HTR-8/SVneo (cell line): ENCODE measurements at places on chromosomes 7 and 10.

DNA sequence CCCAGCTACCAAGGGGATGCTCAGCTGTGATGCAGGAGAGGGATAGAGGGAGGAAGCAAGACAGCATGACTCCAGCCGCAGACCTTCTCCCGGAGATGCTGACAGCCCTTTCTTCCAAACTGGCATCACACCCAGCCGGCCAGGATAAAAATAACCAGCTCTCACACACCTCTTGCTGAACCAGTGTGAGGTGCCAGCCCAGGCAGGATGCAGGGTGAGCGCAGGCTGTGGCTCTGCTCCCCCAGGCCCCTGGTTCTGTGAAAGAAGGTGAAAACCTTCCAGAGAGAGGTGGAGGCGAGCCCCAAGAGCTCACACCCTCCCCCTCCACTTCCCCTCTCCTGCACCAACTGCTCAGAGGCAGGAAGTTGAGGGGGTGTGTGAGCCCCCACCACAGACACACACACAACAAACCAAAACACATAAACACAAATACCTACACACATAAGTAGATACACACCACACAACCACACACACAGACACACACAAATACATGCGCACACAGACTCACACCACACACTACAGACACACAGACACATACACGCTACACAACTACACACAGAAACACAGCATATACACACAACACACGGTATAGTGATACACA is 4.0 kb downstream of the GPR15LG start:
- DNase-seq, result no peak

DNA sequence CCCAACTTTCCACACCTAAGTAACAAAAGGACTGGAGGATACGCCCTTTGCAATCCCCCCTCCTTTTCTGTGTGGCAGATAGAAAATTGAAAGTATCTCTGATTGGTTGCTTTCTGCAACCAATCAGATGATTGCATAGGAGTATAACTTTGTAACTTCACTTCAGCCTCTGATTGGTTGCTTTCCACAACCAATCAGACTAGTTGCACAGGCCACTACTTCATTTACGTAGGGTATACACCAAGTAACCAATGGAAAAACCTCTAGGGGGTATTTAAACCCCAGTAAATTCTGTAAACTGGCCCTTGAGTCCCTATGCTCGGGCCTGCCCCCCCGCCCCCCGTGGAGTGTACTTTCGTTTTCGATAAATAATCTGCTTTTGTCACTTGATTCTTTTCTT is 1080.4 kb downstream of the CNTNAP2 start:
- no peak for DNase-seq

- no peak for DNase-seq
Measured at GRCh38 chr7:110839866-110840265, 251.1 kb upstream of the LRRN3 start.

DNA sequence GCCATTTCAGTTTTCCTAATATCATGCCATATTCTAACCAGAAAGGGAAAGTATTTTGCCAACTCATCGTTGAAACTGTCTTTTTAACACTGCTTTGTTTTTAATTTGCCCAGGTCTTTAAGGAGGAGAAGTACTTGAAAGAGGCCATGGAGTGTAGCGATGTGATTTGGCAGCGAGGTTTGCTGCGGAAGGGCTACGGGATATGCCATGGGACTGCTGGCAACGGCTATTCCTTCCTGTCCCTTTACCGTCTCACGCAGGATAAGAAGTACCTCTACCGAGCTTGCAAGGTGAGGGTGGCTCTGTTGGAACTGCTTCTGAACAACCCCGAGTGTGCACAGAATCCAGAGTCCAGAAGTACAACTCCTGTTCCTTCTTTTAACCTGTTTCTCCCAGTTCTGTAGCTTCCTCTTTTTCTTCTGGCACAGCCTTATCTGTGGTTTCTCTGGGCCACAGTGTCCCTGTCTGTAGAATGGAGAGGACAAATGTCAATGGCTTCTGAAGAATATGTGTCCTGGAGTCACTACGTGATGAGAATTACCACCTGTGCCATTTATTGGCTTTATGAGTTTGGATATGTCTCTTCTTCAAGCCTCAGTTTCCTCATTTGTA is 60.1 kb downstream of the LANCL2 start:
- DNase-seq, result no peak

DNA sequence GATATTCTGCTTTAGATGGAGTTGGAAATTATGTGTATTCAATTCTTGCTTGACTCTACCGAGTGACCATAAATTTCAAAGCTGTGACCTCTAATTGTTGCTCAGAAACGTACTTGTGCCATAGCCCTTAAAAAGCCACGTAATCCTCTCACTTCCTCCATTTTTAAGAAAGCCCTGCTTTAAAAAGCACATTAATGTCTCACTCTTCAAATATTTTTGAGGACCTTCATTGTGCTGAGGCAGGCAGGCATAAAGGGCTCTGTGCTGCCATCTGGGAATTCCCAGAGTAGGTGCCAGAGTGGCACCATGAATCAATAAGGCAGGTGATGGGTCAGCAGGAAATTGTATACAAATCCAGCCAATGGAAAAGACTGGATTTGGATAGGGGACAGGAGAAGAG is 97.7 kb upstream of the FAM204A start:
- DNase-seq, result no peak

GRCh38 chr7:26381476-26382353 is 90.1 kb downstream of the SNX10 start:
- DNase-seq, result no peak

GRCh38 chr10:78071140-78071856 is 37.6 kb downstream of the RPS24 start:
- no peak for DNase-seq

GRCh38 chr7:95311389-95311788 is 12.9 kb downstream of the PON1 start:
- no peak for DNase-seq

- no peak for DNase-seq
Measured at GRCh38 chr7:130639388-130639787, 29.2 kb downstream of the COPG2 start.

DNA sequence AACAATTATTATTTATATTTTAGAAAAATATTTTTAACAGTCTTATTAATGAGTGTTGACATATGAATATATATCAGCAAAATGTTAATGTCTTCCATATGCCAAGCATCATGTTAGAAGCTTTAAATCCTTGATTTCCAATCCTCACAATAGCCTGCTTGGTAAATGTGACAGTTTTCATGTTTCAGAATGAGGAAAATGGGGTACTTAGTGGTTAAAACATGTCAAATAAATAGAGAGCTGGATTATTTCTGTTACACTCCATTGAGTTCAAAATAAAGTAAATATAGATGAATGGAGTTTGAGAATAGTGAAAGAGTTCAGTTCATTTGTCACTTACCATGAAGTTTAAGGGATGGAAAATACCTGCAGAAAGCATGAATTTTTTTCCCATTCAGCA is 377.4 kb downstream of the MALRD1 start:
- DNase-seq, result no peak

GRCh38 chr7:31939076-31939475 is 131.1 kb downstream of the PDE1C start:
- DNase-seq, result no peak

DNA sequence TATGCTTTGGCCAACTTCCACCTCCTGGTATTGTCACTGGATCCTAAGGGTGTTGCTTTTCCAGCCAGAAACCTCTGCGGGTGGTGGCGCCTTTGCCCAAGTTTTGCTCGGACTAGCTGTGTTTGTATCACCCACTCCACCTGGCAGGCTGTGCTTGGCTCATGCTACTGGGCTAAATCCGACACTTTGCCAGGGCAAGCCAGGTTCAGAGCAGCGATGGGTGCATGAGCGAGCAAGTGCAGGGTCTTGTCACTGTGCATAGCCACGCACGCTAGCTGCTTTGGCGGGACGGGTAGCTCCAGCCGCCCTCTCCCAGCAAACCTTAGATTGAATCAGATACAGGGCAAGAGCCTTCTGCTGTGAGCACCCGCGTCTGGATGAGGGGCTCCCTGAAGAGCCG is 737.5 kb downstream of the PCDH15 start:
- no peak for DNase-seq

DNA sequence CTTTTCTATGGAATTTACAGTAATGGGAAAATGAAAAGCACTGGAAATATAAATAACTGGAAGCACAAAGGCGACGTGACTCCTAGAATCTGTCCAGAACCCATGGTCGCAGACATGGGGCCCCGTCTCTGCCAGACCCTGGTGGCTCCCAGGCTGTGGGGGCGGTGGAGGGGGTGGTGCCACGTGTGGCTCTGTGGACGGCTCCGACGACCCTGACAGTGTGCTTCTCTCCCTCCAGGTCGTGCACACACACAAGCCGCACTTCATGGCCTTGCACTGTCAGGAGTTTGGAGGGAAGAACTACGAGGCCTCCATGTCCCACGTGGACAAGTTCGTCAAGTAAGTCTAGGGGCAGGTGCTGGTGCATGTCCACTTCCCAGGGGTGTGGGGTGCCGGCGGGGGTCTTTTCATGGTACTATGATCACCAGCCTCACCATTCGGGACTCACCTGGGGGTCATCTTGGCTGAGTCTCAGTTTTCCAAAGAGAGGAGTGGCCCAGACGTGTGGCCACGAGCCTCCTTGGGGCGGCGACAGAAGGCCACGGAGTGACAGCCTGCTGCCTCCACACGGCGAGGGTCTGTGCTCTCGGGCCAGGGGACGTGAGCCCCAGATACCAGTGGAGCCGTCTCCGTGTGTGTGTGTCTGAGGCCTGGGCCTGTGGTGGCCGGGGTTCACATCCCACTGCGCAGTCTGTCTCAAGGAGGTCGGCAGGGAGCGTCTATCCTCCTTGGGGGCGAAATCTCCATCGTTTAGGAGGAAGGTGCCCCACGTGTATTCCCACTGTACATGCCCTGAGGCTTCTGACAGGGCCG is 108.2 kb downstream of the INPP5A start:
- no peak for DNase-seq

GRCh38 chr7:67692425-67692824 is 695.8 kb downstream of the TYW1 start:
- DNase-seq, result no peak

DNA sequence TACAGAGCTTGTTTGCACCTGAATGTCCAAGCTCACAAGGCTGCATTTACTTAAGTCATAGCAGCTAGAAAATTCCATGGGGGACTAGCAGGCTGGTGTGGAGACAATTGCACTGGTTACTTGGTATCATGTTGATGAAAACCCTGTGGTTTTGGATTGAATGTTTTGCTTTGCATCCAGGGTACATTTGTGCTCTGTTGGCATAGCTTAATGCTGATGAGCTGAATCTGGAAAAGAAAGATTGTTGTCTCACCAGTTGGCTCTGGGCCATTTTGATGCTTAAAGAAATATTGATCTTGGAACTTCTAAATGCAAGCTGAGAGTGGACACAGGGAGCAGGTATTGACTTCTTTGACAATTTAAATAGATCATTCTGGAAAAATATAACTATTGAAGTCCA is 122.5 kb upstream of the MBL2 start:
- DNase-seq, result no peak

- DNase-seq, result no peak
Measured at GRCh38 chr7:154906201-154906600, 96.7 kb downstream of the PAXIP1 start.

GRCh38 chr7:85274454-85274853 is 87.6 kb upstream of the SEMA3D start:
- DNase-seq, result no peak

DNA sequence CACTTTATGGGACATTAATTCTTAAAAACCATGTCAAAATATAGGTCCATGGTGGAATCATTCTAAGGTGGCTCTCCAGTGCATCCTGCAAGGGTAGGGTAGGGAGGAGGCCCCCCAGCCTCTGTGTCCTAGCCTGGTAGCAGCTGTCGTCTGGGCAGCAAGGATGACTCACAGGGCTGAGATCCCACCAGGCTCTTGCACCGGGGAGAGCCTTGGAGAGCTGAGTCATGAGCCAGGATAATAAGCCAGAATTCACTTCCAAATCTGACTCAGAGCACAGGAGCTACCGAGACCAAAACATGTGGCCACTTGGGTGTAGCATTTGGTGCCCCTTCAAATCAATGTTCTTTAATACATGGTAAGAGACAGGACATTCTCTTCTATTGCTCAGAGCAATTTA is 298.5 kb downstream of the NEBL start:
- no peak for DNase-seq

DNA sequence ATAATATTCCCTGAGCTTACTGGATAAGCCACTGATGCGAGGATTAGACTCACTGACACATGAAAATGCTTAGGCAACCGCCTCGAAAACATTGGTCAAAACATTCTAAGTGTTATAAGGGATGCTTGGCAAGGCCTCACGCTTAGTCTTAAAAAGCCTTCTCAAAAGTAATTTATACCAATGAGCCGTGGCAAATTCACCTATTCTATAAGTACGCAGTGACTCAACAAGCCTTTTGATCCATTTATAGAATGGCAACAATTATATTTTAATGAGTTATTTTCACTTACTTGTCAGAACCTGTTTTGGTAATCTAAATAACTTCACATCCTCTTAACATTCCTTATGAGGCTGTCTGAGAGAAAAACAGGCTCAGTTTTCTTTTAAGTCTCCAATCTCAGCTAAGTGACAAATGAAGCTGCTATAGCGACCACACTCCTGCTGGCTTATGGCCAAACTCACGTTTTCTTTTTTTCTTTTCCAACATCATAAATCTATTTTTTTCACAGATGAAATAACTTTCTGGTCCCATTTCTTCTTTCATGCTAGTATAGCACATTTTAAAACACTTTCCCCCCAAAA is 121.2 kb upstream of the AFAP1L2 start:
- no peak for DNase-seq

- DNase-seq, result no peak
Measured at GRCh38 chr10:61332581-61332980, 120.6 kb downstream of the TMEM26 start.

GRCh38 chr10:52539463-52539862 is 225.4 kb downstream of the DKK1 start:
- peak; percentile 23 for DNase-seq

GRCh38 chr7:158812684-158813083 is 16.6 kb downstream of the ESYT2 start:
- DNase-seq, result no peak

- peak; percentile 81 for DNase-seq
Measured at GRCh38 chr7:122143751-122144711, at the start of gene AASS. AASS (minus strand) TSS chr7:122144249; CDS start chr7:122133726, 10,523 bp downstream.

DNA sequence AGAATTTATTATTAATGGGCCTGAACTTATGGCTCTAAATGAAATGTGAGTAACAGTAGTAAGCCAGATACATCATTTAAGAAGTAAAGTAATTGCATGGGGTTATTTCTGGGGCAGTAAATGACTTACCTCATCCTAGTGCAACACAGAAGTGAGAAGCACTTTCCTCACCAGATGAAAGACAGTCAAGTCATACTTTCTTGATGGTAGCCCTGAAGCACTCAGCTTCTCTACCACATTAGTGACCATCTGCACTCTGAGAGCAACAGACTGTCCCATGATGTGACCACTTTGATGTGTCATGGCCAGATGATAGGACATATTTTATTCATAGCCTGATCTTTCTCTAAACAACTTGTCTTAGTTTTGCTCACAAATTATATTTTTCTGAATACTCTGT is 369.5 kb upstream of the PHF14 start:
- no peak for DNase-seq

DNA sequence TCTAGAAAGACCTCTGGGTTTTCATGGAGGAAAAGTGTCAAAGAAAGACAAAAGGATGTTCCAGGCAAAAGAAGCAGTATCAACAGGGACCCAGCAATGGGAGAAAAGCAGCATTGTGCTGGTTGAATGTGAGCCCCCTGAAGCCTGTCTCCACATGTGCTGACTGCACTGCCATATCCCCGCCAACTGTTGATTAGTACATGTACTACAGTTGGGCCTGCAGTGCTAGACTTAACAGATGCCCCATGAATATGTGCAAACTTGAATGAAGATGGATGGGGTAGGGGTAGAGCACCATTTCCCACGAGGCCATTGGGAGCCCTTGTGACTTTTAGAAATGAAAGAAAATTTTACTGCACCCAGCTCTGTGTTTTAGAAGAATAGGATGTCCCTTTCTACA is 15.6 kb upstream of the WDR11 start:
- DNase-seq, result no peak
